Stimulated activated CD8-positive, alpha-beta memory T cell treated with anti-CD3 and anti-CD28 coated beads, Interleukin-7, amount 100 ng/mL, for 24 hours (primary cell): ENCODE measurements at places on chromosomes 11 and 22.

- DNase-seq, result no peak
Measured at GRCh38 chr11:61602775-61603569, 22.1 kb upstream of the SYT7 start.

- no peak for DNase-seq
Measured at GRCh38 chr11:30778596-30778995, 192.4 kb upstream of the MPPED2 start.

DNA sequence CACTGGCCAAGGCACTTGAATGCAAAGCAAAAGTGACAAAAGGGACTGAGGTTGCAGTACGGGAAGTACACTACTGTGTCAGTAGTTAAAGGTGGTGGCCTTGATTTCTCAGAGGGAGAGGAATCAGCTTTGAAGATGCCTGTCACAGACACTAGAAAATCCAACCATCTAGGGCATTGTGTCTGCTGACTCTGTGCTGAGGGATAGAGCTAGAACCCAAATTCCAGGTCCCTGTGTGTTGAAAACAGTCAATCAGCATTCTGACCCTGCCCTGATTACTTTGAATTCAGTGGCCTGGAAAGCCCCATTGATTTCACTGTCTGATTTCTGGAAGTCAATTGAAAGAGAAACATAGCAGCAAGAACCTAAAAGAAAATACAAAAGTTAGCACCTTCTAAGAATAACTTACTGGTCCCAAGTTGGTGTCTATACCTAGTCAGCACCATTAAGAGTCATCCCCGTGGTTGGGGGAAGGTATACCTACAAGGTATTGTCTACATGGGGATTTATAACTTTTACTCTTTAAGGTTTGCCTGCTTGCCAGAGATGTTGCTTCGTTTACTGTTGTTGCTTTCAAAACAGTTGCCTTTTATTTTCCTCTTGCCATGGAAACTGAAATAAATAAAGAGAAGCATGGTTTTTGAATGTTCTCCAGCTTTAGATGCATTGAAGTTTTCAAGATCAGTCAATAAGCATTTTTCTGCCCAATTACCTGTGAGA, 97.3 kb downstream of the PDHX start:
- no peak for DNase-seq

- no peak for DNase-seq
Measured at GRCh38 chr11:81700076-81700475, 1033.6 kb downstream of the FAM181B start.

DNA sequence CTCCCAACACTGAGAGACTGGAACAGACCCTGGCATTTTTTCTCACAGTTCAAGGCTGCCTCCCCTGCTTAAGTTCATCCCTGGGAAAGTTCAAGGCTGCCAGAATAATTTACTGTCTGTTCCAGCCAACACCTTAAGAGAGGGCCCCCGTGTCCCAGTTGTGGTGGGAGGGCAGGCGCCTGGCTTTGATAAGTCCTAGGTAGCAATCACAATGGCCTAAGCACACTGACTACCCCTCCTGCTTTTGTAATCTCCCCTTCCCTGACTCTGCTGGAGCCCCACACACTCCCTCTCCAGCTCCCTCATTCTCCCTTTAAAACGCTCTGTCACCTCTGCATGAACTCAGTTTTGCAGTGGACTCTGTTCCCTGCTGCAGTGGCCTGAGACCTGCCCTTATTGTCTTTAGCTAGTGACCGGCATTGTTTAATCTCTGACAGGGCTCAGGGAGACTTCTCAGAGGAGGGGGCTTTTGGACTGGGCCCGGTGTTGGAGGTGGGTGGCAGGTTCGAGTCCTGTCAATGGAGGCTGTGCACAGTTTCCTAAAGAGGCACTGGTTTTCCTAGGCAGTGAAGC, 507.2 kb downstream of the TBC1D22A start:
- DNase-seq, result no peak
